ENCODE measurements at places on chromosomes 16 and 17.
A peak's percentile ranks its signal among the peaks of the same experiment; 100 is the strongest.

GRCh38 chr17:50641357-50641756 is 6.7 kb downstream of the ABCC3 start:
- no peak for DNase-seq

GRCh38 chr17:74146196-74146595 is 57.3 kb upstream of the RPL38 start:
- DNase-seq: no peak

GRCh38 chr16:19005561-19006445 is 22.1 kb downstream of the TMC7 start:
- peak; percentile 98 for DNase-seq

DNA sequence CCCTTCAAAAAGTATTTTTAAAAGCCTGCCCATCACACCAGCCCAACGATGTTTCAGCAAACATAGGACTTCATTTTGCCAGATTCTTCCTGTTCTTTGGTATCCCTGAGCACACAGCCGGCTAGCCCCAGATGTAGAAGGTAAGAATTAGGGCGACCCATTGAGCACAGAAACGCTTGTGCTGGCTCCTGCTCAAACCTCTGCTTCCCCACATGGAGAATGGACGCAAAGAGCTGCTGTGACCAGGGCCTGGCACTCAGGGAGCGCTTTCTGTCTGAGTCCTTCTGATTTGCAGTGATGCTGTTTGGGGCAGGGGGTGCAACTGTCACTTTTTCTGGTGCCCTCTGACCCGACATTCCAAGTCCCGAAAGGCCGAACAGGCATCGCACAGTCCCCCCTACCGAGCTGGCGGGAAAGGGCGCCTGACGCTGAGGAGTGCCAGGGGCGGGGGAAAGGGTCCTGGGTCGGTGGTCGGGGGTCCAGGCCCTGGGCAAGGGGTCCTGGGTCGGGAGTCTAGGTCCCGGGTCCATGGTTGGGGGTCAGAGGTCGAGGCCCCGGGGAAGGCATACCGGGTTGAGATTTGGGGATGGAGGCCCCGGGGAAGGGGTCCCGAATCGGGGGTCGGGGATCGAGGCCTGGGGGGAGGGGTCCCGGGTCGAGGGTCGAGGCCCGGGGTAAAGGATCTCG is 930 bp downstream of the CHMP1A start:
- no peak for DNase-seq

GRCh38 chr17:82331345-82331939 is 2.1 kb downstream of the SECTM1 start:
- no peak for DNase-seq

- no peak for DNase-seq
Observed at GRCh38 chr17:82794781-82795482, 43.1 kb downstream of the TBCD start.

GRCh38 chr17:55413825-55414489 is 7.7 kb downstream of the MMD start:
- no peak for DNase-seq

DNA sequence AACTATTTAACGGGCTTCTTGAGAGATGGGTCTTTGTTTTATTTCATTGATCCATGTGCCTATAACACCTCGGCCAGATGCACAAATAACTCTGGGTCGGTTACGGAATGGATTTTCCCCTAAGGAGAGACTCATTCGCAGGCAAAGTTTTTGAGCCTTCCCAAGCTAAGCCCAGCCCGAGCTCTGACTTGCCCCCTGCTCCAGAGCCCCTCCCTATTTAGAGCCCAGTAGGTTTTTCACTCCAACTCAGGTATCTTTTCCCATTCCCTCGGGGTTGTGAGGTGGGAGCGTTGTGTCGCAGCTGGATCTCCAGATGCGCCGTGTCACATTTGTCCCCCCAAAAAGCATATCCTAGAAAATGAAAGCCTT is 812 bp upstream of the MYOCD start:
- DNase-seq: no peak

DNA sequence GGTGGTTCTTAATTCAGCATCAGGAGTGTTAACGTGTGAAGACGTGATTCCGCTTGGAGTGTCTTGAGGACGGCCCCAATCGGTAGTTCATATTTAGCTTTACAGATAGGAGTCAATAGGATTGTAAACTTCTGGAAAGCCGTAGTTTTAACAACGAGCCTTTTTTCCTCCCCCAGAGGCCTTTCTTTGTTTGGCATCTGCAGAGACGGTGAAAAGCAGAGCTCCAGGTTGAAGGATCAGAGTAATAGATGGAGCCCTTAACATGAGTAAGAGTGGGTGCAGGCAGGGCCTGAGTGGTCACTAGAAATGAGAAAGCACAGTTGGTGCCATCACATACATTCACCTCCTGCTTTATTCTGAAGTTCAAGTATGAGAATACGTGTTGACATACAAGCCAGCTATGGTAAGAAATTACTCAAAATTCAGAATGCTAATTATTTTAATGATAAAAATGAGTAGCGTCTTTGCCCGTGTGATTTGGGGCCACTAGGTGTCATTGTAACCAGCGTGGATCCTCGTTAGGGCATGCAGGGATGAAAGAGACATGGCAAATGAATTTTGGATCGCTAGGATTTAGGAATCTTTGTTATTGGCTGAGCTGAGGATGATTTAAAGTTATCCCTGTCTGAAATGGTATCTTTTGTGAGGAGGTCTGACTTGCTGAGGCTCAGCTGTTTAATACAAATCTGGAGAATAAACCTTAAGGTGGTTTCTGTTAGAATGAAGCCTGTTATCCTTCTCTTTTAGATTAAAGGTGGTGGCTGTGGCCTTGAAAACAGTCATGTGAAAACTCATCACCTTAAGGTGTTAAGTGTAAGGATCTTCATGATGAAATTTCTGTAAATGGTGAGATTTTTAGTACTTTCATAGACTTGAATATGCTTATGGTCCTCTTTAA is 18.6 kb downstream of the PRCD start:
- no peak for DNase-seq

DNA sequence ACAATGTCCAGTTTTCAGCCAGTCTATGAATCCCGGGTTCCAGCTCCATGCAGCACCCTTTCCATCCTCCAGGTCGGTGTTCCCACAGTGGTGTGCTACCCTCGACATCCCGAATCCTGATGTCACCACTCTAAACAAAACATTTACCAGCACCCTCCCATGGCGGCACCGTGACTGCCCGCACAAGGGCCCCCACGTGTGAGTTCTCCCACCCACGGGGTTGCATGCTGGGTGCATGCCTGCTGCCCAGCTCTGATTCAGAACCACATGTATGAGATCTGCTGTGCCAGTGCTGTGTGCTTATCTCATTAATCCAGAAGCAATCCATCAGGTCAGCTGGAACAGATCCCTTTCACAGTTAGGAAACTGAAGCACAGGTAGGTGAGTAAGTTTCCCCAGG is 57.4 kb downstream of the C16orf78 start:
- no peak for DNase-seq

- DNase-seq: no peak
Observed at GRCh38 chr16:48946686-48947370, 334.8 kb downstream of the CBLN1 start.

DNA sequence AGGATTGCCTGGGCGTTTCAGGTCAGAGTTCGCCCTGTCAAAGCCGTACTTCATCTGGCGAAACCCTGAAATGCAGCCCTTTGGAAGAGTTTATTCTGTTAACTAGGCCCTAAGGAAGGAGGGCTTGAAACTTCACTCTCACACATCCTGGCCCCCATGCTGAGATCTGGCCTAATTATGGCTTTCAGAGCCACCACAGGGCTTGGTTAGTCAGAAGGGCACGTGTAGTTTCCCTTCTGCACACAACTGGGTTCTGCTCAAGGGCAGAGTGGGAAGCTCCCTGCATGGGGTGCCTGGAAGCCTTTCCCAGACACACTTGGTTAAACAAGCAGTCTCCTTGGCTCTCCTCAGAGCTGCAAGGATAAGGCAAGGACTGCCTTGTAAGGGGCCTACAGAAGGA is 397.3 kb downstream of the SHISA9 start:
- no peak for DNase-seq

- DNase-seq: no peak
Observed at GRCh38 chr17:263773-264172, 82.3 kb upstream of the DOC2B start.

DNA sequence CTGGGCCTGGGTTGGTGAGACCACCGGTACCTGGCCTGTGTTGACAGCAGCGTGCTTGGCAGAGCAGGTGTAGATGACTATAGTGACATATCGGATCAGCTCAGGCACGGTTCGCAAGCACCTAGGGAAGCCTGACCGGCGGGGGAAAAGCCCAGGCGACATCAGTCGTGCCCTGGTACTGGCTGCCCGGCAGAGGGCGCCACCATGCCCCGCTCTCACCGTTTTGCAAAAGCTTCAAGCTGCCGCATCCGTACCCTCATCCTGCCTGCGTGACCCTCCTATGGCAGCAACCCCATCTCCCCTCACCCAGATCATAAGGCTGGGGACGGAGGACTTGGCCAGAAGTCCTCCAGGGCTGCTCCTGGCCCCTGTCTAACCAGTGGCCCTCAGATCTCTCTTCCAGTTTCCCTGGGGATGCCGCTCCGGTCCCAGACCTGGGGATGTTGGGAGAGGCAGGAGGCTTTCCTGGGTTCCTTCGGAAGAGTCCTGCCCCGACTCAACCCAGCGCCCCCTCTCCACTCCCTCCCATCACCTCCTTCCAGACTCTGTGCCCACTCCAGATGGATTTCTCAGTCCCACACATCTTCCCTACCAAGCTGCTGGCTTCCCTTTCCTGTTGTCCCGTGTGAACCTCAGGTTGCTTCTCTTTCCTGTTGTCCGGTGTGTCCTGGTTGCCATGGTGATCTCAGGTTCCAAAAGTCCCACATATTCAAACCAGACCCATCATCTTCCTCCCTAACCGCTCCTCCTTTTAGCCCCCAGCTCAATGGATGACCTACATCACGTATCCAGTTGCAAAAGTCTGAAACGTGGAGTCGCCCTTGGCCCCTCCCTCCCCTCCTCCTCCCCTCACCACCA is 13.7 kb downstream of the ALOX12B start:
- peak; percentile 82 for DNase-seq

DNA sequence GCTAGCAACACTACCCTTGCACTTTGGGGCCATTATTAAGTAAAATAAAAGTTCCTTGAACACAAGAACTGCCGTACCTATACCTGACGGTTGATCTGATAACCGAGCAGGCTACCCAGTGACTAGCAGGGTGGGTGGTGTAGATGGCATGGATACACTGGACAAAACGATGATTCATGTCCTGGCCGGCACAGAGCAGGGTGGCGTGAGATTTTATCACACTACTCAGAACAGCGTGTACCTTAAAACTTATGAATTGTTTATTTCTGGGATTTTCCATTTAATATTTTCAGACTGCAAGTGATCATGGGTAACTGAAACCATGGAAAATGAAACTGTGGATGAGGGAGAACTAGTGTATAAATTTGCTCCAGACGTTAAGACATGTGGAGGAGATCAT is 41.0 kb upstream of the MSI2 start:
- peak; percentile 7 for DNase-seq

- no peak for DNase-seq
Observed at GRCh38 chr16:700684-701584, 4.7 kb downstream of the FBXL16 start.

- no peak for DNase-seq
Observed at GRCh38 chr17:28950017-28950751, 1.1 kb downstream of the PHF12 start.

DNA sequence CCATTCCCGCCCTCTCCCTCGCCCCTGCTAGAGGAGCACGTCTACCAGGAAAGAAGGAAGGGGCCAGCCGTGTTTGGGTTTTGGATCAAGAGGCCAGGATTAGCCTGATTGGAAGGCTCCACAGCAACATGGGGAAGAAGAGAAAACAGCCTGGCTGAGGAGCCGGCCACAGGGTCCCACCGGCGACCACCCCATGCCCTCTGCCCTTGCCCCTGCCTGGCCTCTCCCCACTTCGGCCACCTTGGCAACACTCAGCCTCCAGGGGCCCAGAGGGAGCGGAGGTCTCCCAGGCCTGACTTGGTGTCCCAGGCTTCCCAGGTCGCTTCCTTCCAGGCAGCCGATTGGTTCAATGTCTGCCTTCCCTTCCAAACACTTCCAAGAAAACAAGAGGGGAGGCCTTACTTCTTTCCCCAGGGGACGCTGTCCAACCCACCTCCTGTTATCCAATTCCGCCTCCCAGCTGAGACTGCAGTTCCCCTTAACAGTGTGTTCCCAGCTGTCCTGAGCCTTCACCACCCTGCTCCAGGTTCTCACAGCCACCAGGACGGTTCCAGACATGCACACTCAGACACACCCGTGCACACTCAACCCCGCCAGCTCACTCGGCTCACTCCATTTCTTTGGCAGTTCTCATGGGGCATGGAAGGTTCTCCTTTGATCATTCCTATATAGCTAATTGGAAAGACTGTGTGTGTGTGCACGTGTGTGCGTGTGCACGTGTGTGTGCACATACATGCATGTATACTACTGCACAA is 65.4 kb downstream of the RBFOX3 start:
- DNase-seq: no peak

GRCh38 chr16:70796301-70796700 is 4.7 kb downstream of the VAC14 start:
- no peak for DNase-seq

DNA sequence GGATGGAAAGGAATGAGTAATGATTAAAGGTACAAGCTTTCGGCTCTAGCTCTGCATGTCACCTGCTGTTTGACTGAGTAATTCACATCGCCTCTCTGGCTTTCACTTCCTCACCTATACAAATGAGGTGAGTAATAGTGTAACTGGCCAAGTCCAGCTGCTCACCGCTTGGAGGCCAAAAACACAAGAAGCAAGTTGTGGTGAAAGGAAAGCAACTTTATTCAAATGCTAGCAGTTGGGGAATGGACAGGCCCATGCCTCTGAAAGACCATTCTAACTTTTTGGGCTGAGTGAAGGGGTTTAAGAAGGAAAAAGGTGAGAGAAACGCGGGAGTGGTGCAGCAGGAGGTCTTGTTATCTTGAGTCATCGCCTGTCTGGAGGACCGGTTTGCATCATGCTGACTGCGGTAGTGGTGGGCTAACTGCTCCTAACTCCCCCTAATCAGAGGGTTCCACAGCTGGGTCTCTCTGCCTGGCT is 45.7 kb upstream of the CSNK2A2 start:
- DNase-seq: peak; percentile 90

DNA sequence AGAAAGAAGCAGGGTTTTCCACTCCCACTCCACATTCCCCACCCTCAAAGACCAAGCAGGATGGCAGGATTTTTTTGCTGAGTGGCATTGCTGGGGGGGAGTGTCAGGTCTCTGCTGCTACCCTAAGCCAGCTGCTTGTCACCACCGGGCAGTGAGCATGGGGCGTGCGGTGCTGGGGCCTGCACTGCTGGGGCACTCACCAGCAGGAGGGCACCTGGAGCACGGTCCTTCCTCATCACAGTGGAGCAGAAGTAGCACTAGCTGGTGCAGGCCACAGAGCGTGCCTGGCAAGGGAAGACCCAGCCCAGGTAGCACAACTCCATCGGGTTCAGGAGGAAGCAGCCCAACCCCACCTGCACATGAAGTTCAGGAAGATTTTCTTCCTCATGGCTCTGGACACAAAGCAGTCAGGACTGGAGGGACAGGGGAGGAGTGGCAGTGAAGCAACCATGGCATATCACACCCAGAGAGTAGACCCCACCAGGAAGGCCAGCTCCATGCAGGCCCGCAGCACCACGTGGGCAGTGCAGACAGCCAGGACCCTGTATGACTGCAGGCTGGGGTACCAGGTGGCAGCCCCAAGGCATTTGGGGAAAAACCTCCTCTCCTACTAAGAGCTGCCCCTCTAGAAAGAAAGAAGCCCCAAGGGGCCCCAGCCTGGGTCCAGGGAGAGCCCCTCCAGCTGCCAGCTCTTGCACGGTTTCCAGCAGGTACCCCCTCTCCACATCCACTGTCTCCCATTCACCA is 16.7 kb upstream of the MYO18A start:
- no peak for DNase-seq

GRCh38 chr16:31451681-31452351 is 7.5 kb upstream of the ARMC5 start:
- DNase-seq: peak; percentile 86

GRCh38 chr17:49931416-49932137 is 37.4 kb upstream of the DLX4 start:
- no peak for DNase-seq

GRCh38 chr17:40878044-40878443 is 7.0 kb downstream of the KRT20 start:
- no peak for DNase-seq

All from epithelial cell of esophagus (primary cell).